ENCODE measurements at places on chromosomes 16 and 17.

GRCh38 chr16:2985893-2986355, 5.7 kb upstream of the PKMYT1 start:
- DNase-seq = no peak

DNA sequence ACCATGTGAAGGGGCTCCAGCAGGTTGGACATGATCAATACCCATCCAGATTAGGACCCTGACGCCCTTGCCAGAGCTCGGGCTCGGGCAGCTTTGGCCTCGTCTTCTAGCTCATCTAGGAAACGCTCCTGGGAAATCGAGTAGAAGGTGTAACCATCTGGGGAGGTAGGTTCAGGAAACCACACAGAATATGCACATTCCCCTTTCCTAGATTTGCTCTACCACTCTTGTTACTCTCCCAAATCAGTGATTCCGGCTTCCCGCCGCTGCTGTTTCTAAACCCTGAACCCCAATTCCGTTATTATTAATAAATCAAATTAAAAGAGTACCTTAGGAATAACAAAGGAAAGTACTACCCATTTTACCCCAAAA, 507 bp downstream of the COA3 start:
- DNase-seq = no peak

- no peak for DNase-seq
These were observed 28.7 kb upstream of the RSL1D1 start for GRCh38 chr16:11880007-11880406.

GRCh38 chr17:12318571-12319266, 298.0 kb downstream of the MAP2K4 start:
- no peak for DNase-seq

GRCh38 chr17:82090549-82091263, 7.3 kb downstream of the FASN start:
- DNase-seq = no peak

DNA sequence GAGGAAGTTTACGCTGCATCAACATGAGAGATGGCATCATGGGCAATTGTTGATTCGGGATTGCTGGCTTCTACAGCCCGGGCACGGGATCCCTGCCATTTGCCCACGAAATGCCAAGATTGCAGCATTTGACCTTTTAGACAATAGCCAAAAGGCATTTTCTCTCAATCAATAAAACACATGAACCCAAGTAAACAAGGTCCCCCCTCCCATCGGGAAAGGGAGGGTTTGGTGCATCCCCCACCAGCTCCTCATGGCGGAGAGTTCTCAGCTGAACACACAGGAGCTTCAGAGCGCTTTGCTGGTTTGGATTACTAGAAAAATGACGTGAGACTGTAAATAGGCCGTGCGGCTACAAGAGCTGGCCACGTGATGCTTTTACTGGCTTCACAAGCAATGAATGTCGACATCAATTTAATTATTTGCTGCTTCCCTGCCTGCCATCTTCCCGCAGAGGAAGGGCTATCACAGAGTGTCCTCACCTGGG, 147.6 kb downstream of the C16orf95 start:
- DNase-seq = no peak

DNA sequence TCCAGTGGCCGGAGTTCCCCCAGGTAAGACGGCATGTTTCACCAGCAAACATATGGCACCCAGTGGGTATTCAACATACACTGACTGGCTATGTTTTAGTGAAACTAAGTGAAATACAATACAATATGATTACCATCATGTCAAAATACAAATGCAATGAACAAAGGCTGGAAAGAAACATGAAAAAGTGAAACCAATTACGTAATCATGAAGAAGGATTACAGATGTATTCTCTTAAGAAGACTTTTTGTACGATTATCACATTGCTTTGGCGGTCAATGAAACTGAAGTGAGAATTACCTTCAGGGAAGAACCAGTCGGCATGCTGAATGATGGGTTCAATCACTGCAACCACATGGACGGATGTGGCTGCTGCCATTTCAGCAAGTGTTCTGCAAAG, 71.7 kb downstream of the ARHGAP17 start:
- DNase-seq = no peak

DNA sequence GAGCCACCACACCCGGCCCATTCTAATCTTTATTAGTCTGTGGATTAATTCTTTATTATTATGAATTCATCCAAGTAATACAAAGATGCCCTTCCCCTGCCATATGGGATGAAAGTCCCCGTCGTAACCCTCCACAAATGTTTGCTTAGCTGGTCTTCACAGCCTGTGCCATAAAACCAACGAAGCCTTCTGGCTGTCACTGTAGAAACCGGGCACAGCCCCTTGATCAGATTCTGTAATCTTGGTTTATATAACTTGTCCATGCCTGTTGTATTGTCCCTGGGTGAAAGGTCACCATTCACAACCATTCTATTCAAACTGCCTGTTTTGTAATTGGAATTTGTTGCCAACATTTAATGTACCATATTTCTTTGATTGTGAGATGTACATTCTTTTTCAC, 66.5 kb downstream of the ATP2C2 start:
- DNase-seq = no peak

DNA sequence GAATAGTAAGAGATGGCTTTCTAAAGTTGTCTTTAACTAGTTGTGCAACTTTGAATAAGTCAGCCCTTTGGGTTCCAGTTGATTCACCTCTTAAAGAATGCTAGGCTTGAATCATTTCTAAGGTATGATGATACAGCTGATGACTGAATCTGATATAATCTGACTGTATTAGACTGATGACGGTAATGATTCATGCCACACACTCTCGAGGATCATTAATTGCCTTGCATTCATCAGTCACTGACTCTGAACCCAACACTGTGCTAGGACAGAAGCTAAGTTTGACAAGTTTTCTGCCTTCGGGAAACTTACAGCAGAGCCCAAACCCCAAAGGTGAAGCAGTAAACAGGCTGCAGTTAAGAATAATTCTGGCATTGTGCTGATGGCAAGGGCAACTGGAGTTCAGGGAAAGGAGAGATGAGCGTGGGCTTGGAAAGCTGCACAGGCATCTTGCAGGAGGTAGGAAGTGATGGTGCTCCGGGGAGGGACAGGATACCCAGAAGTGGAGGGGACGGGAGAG, 25.8 kb downstream of the ASIC2 start:
- no peak for DNase-seq

GRCh38 chr16:78096386-78096785, 3.1 kb upstream of the WWOX start:
- DNase-seq = no peak

DNA sequence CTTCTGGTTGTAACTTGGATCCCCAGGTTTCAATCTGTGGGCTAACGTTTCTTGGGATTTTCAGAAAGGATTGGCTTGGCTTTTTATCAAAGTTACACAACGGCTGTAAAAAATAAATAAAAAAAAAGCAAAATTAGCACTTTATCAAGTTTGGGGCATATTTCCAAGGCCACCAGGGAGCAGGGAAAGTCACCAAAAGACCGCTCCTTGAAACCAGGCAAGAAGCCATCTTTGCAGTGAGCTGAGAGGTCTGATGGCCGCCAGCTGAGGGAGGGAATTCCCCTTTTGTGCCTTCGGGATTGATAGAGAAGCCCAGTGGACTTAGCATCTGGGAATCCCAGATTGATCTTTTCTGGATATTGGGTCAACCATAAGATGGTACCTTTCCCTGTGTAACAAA, 192.2 kb downstream of the WWOX start:
- no peak for DNase-seq

DNA sequence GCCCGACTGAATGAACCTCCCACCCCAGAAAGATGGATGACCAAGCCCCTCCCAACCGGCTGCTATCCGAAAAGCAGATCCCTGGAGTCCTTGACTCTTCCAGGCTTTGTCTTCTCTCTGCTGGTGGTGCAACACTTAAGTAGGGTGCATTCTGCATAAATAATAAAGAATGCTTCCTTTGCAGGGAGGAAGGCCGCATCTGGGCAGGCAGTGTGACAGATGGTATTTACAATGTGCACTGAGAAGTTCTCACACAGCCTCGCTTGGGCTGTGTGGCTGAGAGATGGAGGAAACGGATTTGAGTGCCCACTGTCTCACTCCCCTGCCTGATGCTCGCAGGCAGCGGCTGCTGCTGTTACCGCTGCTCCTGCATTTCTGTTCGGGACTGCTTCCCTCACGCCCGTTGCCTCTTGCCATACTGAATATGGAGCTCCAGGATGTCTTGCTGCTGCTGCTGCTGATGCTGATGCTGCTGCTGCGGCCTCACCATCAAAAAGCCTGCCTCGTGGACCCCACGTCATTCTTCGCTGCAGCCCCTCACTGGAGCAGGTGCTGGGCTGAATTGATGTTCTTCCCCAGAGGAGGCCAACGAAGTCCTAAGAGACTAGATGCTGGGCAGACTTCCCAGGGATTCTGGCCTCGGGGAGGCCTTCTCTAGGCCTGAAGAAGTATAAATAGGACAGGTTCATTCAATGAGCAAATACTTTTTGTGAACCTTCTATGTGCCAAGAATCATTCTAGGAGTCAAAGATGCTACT, 7.1 kb upstream of the RHBDL3 start:
- no peak for DNase-seq

- DNase-seq = no peak
These were observed 8.1 kb upstream of the CMTR2 start for GRCh38 chr16:71297341-71297634.

DNA sequence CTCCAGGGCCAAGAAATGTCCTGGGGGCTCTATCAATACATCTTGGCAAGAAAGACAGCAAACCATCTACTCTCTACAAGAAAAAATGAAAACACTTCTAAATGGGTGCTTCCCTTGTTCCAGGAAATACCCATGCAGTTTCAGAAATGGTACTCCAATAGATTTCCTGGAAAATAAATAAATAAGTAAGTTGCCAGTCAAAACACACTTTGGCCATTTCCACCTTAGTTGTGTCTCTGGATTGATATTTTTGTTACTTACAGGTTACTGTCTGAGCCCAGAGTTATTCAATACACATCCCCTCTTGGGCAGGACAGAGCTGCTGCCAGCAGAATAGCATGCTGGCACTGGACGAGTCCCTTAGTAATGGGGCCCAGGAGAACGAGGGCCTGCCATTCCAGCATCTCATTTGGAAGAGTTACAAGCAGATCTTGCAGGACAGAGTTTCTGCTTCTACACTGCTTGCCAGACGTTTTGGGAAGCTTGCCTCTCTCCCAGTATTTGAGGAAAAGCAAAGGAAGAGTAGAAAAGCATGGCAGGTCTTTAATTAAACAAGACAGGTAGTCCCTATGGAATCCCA, 100.5 kb downstream of the SMG6 start:
- DNase-seq = no peak

GRCh38 chr17:48625495-48626244, 488 bp downstream of the HOXB9 start:
- DNase-seq = peak; percentile 42

DNA sequence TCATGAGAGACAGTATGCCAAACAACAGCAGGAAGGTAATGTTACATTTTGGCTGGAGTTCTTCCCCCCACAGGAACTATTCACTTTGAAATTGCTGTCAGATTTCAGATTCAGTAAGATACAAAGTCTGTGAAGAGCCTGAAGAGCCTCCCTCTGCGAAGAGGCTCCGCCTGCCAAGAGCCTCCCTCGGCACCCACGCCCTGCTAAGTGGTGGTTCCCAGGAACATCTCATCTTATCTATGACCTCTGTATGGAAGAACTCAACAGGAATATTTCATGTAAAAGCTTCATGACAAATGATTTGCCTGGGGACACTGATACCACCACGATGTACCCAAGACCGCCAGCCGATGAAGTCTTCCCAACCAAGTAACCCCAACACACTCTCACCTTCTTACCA, 3.2 kb downstream of the ZC3H7A start:
- DNase-seq = no peak

- DNase-seq = no peak
These were observed 71.0 kb upstream of the EFCAB3 start for GRCh38 chr17:62309396-62309795.

DNA sequence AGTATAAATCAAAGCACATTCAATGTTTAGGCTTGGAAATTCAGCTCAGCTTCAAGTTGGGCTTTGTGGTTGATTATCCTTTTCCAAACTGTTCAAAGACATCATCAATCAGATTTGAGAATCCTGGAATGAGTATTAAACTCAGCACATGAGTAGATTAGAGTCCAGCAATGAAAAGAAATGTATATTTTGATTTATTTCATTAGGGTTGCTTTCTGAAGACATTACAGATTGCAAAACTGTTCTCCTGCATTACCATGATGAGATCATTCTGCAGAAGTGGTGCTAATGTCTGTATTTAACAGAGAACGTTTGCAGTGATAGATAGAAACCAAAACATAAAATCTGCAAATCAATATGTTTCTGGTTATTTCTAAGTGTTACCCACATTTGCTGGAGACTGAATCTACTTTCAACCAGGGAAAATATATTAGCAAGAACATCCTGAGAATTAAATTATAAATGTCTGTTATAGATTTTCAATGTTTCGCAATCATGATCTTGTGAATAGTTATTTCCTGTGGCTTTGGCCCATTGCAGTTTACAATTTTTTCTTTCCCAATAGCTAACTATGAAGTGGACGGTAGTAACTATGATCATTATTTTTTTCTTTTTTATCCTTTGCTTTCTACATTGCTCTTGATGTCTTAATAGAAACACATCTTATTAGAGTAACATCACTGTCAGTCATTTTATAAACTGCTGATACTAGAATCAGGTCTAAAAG, 1125.7 kb upstream of the GOT2 start:
- no peak for DNase-seq

DNA sequence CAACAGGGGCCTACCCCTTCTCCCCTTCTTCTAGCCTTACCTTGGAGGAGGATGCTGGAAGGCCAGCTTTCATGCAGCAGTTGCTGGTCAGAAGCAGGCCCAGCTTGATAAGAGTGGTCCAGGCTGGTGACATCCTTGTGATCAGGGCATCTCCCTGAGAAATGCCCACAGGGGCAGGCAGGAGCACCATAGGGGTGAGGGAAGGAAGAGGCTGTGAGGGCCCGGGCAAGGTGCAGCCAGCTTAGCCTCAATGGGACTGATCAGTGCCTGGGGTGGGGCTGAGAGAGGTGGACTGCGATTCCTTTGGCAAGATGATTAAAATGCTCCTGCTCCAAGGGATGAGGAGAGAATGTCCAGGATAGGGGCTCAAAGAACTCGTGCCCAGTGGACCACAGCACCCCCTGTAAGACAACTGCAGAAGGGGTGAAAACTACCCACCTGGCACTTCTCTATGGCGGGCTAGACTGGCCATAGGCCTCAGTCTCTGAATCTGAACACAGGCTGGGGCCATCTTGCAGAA, 9.5 kb upstream of the GALK1 start:
- DNase-seq = no peak

DNA sequence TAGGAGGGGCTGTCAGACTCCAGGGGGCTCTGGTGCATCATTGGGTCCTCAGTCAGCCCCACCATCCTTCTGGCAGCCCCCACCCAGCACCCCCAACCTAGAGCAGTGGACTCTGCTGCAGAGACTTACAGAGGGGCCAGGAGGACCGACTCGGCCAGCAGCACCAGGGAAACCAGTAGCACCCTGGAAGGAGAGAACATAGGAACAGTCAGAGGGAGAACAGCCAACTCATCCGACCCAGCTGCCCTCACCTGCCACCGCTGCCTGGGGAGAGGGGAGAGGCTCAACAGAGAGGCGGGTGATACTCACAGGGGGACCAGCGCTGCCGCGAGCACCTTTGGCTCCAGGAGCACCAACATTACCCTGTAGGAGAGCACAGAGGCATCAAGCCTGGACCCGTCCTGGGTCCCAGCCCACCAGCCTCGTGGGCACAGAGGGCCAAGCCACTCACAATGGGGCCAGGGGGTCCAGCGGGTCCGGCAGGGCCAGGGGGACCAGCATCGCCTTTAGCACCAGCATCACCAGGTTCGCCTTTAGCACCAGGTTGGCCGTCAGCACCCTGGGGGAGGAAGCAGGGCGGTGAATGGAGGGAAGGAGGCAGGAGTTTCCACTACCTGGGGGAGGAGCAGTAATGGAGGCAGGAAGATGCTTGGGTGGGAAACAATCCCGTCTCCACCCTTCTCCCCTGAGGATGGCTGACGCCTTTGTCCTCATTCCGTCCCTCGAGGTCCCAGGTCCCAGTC, 11.7 kb downstream of the COL1A1 start:
- DNase-seq = no peak
